ENCODE measurements at places on chromosomes 7 and 10.

DNA sequence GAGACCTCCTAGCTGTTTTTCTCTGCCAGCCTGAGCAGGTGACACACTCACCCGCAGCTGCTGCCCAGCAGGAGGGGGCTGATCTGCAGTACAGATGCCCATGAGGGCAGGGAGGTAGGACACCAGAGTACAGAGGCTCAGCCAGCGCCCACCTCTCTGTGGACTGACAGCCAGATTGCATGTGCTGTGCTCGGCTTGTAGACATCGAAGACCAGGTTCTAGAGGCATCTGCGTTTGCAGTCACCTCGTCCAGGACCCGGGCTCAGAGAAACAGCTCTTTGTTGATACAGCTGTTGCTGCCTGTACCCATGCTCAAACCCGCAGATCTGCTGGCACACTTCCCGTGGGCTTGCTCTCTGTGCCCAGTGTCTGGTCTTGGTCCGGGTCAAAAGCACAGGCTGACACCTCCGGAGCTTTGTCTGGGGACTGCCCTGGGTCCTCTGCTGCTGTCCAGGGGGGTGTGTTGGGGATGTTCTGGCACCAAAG lies 224.7 kb downstream of the GLRX3 start:
- no peak for DNase-seq

GRCh38 chr10:129877773-129878371 lies 86.2 kb downstream of the EBF3 start:
- DNase-seq = no peak

GRCh38 chr7:139659922-139660316 lies 117.9 kb downstream of the HIPK2 start:
- no peak for DNase-seq

DNA sequence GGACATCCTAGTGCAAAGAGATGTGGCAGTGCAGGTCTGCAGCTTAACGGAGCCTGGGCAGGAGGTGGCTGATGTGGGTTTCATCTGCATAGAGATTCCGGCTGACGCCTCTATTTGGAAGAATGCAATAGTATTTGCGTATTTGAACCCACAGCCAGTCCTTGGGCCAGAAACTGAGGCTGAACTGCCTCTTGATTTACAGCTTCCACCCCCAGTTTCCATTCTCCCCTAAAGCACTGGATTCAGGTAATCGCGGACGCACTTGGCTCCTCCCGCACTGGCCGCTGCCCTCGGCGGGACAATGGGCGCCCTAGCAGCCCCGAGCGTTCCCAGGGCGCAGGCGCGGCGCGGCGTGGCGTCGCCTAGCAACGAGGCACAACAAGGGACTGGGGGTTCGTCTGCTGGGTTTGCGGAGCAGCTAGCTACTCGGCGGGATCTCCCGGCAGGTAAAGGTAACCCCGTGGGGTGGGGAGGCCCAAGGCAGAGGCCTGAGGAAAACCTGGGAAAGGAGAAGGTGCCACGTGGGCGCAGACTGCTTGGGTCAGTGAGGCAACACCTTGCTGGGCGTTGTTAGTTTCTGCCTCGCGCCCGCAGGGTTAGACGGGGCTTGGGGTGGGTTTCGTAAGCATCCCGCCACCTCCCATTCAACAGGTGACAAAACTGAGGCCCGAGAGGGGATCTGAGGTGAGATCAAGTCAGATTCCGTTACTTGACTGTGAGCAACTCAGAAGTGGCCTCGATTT lies at the start of gene ARMC3:
TSS of gene ARMC3 (plus strand) at position 393 of the 743 bp plus-strand sequence. CDS start 3,944 bp downstream, outside the sequence.
- DNase-seq = peak; percentile 66

- DNase-seq = no peak
Measured at GRCh38 chr7:55075464-55076021, 56.7 kb downstream of the EGFR start.

DNA sequence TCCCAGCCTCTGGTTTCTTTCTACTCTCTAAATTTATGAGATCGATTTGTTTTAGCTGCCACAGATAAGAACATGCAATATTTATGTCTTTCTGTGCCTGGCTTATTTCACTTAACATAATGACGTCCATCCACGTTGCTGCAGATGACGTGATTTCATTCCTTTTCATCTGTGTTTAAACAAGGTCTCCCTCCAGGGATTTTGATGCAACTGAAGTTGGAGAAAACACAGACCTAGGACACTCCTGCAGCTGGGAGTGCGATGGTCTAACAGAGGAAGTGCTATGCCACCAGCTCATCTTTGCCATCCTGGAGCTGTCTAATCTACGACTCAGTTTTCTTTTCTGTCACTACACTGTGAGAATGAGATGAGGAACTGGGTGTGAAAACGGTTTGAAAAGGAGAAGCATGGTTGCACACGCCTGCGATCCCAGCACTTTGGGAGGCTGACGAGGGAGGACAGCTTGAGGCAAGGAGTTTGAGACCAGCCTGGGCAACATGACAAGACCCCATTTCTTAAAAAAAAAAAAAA lies 1.5 kb upstream of the KCTD7 start:
- DNase-seq = no peak

DNA sequence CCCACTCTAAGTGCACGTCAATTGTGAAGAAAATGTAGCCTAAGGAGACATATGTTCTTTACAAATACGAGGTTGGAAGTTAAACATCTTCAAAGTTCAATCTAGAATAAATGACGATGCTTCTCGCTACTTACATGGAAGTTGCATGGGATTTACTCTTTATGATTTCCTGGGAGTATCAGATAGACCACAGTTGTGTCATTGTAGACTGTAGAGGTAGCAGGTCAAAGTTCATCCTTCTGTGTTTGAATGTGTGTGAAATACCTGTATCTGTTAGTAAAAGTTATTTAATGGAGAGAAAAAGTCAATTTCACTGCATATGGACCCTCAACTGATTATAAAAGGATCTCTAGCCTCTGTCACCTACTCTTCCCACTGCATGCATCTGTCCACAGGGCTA lies 112.6 kb downstream of the C1GALT1 start:
- no peak for DNase-seq

DNA sequence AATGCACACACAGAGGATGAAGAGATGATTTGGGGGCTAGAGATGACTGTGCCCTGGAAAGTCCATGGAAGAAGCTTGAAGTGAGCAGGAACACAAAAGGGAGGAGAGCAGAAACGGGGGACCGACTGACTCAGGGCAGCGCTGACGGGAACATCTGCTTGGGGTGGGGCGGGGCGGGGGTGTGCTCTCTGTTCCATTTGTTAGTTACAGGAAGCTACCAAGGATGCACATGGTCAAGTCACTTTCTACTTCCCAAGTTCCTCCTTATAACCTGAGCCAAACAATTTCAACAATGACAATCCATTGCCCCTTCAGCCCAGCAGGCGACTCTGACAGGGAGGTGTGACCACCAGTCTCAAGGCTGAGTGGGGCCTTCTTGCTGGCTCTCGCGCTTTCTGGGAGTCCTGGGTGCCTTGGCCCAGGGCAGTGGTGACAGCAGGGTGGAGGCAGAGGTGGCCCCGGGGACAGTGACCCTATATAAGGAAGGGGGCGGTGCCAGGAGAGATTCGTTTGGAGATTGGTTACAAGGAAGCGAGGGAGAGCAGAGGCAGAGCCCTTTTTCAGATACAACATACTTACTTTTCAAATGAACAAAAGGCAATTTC lies 39.6 kb downstream of the CLEC2L start:
- DNase-seq = no peak

GRCh38 chr7:30369879-30370278 lies 85.5 kb downstream of the ZNRF2 start:
- no peak for DNase-seq

GRCh38 chr7:7354674-7355073 lies 172.3 kb downstream of the C1GALT1 start:
- no peak for DNase-seq

GRCh38 chr7:159076333-159076732 lies 68.3 kb downstream of the VIPR2 start:
- no peak for DNase-seq

DNA sequence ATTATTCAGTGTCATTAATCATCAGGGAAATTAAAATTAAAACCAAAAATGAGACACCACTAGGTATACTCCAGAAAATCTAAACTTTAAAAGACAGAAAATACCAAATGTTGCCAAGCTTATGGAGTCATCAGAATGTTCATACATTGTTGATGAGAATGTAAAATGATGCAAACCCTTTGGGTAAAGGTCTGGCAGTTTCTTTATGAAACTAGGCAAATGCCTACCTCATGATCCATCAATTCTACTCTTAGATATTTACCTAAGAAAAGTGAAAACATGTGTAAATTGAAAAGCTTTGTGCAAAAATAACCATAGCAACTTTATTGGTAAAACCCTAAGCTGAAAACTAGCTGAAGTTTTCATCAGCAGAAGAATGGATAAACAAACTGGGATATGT lies 329.5 kb upstream of the MEOX2 start:
- no peak for DNase-seq

DNA sequence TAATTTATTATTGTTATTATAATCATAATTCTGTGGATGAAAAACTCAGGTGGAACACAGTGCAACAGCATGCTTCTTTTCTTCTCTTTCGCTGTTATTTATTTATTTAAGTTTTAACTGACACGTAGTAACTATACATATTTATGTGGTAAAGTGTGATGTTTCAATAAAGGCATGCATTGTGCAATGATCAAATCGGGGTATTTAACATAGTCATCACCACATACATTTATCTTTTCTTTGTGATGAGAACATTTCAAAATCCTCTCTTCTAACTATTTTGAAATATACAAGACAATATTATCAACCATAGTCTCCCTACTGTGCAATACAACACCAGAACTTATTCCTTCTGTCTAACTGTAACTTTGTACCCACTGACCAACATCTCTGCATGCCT lies 152.5 kb upstream of the LYZL1 start:
- no peak for DNase-seq

- no peak for DNase-seq
Measured at GRCh38 chr7:27737616-27738015, 2.3 kb upstream of the TAX1BP1 start.

- no peak for DNase-seq
Measured at GRCh38 chr10:36720895-36721294, 404.5 kb upstream of the ANKRD30A start.

- DNase-seq = no peak
Measured at GRCh38 chr10:6763423-6763822, 183.3 kb upstream of the PRKCQ start.

- no peak for DNase-seq
Measured at GRCh38 chr10:5404208-5405041, at the start of gene TUBAL3. Gene TUBAL3, minus strand, starts transcription at chr10:5404828. Its CDS starts 36 bp downstream, at chr10:5404792.

- DNase-seq = no peak
Measured at GRCh38 chr7:47526466-47526865, 55.4 kb downstream of the TNS3 start.

- no peak for DNase-seq
Measured at GRCh38 chr7:36644625-36645422, 79.5 kb downstream of the AOAH start.

- DNase-seq = no peak
Measured at GRCh38 chr7:111931016-111931517, 275.1 kb downstream of the DOCK4 start.

- no peak for DNase-seq
Measured at GRCh38 chr7:141073641-141074161, at the start of gene TMEM178B. Gene TMEM178B, plus strand, starts transcription at chr7:141074064.

GRCh38 chr10:118925404-118926071 lies 104.0 kb upstream of the NANOS1 start:
- no peak for DNase-seq

DNA sequence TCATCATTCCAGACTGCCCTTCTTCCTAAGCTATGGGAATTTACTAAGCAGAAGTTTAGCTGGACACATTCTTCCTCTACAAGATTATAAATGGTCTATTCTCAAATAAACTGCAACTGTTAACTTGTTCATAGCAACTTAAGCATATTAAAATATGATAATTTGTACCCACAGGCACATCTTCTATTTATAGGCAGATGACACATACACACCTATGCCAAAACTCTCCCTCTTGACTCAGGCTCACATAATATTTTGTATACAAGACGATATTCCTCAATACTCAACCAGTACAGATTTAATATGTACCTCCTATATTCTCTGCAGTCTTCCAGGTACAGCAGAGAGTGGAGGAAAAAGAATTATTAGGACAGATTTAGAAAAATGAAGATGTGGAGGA lies 232.7 kb upstream of the KIAA1217 start:
- no peak for DNase-seq

DNA sequence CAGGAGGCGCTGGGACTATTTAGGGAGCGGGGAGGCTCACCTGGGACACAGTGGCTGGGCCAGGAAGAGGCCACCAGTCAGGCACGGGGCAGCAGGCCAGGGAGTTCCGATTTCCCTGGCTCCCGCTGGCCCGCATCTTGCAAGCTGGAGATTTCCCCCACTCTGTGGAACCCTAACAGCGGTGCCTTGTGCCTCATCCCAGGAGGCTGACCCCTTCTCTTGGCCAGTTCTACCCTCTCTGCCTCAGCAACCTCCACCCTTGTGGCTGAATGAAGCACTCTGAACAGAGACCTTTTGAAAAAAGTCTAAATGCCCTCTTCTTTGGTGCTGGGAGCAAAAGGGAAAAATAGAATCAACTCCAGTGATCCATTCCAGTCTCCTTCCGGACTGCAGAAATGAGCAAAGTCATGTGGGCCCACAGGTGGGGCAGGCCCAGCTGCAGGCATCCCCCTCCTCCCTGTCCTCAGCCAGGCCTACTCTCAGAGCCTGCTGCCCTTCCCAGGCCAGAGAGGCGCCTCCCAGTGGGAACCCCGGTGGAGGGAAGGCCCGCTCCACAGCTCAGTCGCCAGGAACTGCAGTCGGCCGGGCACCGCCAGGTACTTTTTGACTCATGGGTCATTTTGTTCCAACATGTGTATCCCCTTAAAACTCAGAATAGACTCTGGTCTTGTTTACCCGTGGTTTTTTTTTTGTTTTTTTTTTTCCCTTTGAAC lies 155.5 kb downstream of the ZNF248 start:
- DNase-seq = no peak

- DNase-seq = no peak
Measured at GRCh38 chr10:132170561-132171361, 16.0 kb upstream of the DPYSL4 start.

GRCh38 chr10:75827587-75828021 lies 396.2 kb downstream of the LRMDA start:
- no peak for DNase-seq

DNA sequence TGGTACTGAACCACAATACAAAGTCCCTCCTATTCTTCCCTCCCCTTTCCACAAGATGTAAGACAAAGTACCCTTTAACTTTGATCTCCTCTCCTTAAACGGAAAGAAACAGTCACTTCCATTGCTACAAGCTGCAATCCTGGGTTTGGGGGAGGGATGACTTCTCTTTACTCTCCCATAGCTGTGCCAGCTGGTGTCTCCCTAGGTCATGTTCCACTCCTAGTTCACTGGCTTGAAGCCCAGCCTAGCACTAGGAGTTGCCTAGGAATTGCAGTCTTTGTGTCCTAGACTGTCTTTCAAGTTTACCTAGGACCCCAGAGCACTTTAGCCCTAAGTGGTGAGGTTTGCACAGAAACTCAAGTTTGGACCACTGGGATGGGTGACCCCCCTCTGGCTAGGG lies 311.1 kb downstream of the HPSE2 start:
- DNase-seq = no peak
